ENCODE measurements at places on chromosomes 12 and 14.

DNA sequence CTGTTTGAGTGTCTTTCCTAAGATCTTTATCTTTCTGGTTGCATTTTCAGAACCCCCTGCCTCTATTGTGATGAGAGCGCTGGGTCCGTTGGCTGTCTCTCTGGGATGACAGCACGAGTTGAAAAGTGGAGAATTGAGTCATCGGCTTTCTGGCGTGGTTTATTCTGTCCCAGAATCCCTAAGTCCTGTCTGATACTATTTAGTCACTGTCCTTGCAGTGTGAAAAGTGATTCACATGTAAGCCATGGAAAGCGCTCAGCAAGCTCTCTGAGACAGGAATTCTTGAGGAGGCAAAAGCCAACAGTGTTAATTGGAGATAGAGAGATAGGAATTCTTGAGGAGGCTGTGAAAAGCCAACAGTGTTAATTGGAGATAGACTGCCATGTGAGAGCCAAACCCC is 121.7 kb downstream of the CHST11 start:
- no peak for DNase-seq

GRCh38 chr12:29572464-29572863 is 75.0 kb upstream of the OVCH1 start:
- DNase-seq = no peak

- DNase-seq = no peak
These were observed 6.8 kb downstream of the KMT5A start for GRCh38 chr12:123390498-123391426.

DNA sequence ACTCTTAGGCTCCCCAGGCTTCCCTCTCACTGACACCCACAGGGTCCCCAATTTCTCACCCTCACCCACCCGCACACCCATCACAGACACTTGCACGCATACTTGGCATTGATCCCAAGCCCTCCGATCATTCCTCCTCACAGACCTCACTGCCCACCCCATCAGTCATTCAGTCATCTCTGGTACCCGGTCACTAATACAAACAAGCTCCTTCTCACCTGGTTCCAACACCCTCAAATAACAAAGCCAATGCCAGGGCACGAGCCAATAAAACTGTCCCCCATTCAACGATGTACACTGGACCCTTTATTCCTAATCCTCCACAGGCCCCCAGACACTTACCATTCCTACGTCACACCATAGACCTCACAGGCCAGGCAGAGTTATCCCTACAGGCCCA is 2.3 kb downstream of the ZNF605 start:
- no peak for DNase-seq

DNA sequence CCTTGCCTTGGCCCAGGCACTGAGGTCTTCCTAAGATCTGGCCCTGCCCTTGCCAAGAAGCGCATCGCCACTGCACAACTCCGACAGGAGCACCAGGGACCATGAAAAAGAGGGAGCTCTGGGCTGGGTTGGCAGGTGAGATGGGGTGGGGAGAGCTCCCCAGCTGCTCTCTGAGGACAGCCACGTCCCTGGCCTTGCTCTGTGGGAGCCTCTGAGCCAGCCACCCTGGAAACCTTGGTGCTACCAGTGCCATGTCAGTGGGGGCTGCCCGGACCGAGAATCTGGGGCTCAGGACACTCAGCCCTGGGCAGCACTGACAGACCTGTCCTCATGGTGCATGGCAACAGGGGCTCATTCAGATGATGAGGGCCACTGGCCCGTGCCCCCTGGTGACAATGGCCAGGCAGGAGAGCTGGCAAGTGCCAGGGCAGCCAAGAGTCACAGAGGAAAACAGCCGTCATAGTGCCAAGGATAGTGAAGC is 134.8 kb downstream of the ZFP36L1 start:
- DNase-seq = no peak

DNA sequence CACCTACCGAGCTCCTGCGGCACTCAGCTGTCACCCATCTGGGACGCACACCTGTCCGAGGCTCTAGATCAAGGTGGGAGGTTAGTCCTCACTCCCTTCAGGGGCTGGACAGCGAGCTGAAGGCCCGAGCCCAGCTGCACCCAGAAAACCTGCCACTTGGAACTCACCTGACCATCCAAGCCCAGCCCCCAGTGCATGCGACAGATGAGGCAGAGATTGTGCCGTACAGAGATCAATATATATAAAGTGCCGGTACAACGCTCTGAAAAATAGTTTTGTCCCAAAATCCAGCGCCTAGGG is 3.0 kb downstream of the ANKRD9 start:
- DNase-seq = no peak

- DNase-seq = no peak
These were observed 34.7 kb downstream of the CYP46A1 start for GRCh38 chr14:99718811-99719192.

DNA sequence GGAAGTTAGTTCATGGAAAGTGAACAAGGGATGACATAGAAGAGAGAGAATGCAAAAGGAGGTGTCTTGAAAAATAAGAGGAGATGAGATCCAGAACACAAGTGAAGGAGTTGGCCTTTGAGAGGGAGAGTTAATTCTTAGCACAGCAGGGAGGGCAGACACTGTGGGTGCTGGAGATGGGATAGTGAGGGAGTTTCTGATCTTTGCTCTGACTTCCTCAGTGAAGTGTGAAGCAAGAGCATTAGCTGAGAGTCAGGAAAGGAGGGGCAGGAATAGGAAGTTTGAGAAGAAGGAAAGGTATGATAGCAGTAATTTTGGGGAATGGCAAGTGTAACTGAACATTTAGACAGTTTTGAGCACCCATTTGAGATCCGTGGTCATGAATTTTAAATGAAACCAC is 75.8 kb upstream of the COCH start:
- DNase-seq = no peak

Measured in activated T-cell treated with anti-CD3 and anti-CD28 coated beads for 24 hours (primary cell).